Muscle of back (tissue), 13 donors: ENCODE measurements at places on chromosomes 16 and 17.

DNA sequence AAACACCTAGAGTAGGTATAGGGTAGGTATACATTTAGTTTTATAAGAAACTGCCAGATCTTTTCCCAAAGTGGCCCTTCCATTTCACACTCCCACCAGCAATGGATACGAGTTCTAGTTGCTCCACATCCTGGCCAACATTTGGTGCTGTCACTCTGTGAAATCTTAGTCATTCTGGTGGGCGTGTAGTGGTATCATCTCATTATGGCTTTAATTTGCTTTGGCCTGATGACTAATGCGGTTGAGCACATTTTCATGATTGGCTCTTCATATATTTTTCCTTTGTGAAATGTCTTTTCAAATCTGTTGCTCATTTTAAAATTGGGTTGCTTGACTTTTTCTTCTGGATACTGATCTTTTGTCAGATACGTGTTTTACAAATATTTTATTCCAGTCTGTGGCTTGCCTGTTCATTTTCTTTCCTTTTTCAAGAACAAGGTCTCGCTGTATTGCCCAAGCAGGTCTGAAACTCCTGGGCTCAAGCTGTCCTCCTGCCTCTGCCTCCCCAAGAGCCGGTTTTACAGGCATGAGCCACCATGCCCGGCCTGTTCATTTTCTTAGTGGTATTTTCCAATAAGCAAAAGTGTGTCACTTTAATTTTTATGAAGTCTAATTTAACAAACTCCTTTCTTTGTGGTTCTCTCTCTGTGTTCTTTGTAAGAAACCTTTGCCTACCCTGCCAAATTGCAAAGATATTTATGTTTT is 192.4 kb downstream of the SEC14L1 start:
- DNase-seq: peak; percentile 13

DNA sequence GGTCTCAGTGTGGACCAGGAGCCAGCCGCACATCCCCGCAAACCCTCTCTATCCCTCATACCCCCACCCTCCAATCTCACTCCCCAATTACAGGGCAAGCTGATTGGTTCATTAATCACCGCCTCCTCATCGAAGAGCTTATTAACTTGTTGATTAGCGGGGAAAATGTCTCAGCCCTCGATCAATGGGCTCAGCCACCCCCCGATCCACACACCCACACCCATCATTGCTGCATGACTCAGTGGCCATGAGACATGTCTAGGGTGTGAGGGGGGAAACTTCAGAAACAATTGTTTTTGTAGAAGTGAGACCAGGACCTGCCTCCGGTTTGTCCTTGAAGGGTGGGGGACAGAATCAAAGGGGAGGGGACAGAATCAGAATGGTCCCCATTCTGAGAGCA is 2.5 kb upstream of the PYY start:
- DNase-seq: no peak

DNA sequence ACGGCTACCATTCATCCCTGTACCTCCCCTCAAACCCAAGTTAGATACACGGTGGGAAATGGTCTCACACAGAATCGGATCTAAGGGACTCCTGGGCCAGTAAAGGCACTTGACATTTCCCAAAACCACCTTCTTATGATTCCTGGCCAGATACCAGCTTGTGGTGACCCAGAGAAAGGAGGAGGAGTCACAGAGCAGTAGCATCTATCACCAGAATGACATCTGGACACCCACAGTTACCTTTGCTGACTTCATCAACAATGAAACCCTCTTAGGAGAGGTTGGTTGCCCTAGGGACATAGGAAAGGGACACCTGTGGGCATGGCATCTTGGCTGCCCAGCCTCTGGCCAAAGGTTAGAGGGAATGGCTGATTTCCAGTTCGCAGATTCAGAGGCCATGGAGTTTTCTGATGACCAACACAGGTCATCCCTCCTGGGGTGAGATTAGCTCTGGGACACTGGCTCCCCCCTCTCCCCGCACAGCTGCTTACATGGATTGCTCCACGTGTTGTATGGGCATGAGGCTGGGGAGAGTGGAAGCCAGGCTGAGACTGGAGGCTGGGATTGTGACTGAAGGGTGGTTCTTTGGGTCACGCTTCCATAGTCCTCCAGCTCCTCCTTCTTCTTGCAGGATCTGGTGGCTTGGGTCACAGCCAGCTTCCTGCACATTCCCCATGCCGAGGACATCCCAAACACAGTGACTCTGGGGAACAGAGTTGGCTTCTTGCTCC is 1.4 kb upstream of the AOC3 start:
- no peak for DNase-seq

- DNase-seq: peak; percentile 96
Measured at GRCh38 chr17:5500589-5501391, 14.4 kb downstream of the MIS12 start.

- peak; percentile 79 for DNase-seq
Measured at GRCh38 chr17:66494023-66494803, 191.8 kb downstream of the PRKCA start.

GRCh38 chr16:425082-425718 is at the start of gene RAB11FIP3:
Gene RAB11FIP3, plus strand, starts transcription at chr16:425649. Its CDS starts 358 bp downstream, at chr16:426007.
- DNase-seq: peak; percentile 96

DNA sequence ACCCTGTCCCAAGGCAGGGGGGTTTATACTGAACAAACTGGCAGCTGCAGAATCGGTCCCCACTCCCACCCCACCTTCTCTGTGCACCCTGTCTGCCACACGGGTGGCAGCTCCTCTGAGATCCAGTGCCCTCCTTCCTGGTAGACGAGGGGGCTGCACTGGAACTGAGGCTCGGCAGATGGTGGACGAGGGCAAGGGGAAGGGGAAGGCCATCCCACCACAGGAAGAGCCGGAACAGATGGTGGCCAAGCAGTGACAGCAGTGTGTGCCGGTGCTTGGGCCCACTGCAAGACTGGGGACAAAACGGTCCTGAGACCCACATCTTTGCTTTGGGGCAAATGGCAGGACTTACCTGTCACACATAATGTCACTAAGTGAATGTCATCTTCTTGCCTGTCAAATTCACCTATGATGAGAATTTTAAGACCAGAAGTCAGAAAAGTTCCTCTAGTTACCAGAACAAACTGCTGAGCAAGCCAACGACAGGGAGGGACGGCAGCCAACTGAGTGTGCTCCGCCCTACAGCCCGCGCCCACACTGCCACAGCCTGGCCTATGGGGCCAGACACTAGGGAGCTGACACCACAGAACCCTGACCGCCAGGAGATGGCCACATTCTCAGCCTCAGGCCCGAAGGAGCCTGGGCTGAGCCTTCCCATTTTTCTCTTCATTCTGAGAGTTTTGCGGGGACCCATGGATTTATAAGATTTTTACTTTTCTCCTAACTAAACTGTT is 14.4 kb downstream of the NTAN1 start:
- peak; percentile 55 for DNase-seq

DNA sequence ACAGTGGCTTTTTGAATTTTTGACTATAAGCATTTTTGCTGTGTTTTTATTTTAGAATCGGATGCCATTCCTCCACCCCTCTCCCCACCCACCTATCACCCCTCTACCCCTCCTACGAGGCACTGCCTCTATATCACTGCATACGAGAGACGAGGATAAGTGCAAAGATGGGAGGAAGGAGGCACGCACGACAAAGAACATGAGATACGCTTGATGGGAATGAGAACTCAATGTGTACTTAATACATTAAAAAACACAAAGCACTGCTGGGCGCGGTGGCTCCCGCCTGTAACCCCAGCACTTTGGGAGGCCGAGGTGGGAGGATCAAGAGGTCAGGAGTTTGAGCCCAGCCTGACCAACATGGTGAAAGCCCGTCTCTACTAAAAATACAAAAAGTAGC is 8.8 kb upstream of the USP43 start:
- no peak for DNase-seq

- no peak for DNase-seq
Measured at GRCh38 chr16:79006765-79007164, 593.8 kb downstream of the MAF start.

DNA sequence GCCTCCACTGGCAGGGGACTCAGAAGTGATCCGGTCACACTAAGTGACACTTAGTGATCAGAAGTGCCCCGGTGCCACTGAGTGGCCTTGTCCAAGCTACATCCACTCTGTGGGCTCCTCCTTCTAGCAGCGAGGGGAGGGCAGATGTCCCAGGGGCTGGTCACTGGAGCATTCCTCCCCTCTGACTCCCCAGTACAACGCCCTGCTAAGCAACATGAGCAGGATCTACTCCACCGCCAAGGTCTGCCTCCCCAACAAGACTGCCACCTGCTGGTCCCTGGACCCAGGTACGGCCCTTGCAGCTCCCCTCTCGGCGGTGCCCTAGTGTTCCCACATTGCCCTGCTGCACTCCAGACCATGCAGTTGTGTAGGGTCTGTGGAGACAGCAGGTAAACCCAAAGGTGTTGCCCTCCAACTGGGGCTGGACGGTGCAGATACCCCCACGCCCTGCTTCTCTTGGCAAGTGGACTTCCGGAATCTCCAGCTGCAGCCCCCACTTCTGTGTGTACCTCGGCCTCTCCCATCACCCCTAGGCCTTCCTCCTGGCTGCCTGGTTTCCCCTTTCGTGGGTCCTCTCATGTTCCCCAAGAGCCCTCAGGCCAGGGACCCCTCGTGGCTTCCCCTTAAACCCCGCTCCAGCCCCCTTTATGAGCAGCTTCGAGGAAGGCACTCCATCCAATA is 2.1 kb downstream of the ACE start:
- DNase-seq: peak; percentile 79

DNA sequence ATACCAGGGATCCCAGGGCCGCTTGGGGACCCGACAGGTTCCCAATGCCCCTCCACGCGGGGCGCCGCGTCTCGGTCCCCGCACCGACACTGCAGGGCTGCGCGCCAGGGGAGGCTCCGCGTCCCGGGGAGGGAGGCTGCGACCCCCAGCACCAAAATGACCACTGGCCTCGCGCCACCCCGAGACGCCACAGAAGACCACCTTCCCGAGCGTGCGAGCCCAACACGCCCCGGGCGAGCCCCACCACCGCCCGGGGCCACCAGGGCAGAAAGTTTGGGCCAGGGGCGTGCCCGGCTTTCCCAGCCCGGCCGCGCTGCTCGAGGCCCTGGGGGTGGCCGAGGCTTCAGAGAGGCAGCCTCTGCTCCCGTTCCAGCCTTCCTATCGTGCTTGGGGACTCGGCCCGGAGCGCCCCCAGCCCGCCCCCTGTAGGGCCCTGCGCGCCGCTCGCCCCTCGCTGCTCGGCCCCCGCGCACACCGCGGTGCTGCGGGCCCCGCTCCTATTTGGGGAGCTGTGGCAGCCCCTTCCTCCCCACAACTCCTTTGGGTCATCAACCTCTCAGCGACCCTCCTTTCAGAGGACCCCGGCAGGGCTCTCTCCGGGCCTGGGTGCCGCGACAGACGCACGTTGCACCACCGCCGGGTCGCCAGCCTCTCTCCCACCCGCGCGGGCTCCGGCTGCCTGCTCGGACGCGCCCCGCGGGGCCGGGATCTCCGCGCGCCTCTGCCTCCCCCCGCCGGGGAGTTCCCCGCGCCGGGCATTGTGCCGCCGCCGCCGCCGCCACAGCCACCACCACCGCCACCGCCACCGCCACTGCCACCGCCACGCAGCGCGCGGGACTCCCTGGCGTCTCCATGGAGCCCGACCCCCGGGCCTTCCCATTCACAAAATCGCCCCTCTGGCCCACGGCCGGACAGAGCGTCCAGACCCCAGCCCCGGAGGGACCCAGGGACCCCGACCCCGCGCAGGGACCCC is 892 bp downstream of the RBFOX3 start:
- no peak for DNase-seq

DNA sequence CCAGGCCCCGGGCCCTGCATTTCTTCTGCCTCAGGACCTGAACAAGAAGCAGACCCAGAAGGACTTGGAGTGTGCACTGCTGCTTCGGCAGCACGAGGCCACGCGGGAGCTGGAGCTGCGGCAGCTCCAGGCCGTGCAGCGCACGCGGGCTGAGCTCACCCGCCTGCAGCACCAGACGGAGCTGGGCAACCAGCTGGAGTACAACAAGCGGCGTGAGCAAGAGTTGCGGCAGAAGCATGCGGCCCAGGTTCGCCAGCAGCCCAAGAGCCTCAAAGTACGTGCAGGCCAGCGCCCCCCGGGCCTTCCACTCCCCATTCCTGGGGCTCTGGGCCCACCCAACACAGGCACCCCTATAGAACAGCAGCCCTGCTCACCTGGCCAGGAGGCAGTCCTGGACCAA is 9.2 kb downstream of the HIRIP3 start:
- no peak for DNase-seq

DNA sequence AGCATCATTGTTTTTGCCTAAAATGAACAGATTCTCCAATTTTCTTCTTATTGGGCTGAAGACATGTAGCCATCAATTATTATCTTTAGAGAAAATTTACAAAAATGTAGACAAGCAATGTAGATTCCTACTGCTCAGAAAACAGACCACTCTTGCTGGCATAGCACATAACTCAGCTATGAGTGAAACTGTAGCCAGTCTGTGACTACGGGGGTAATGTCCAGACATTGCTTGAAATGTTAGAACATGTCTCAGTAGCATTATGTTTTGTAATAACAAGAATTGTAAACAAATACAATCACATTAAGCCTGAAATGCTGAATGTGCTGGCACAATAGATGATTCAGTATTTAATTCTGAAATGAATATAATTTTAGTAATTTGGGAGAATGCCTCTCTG is 265.7 kb upstream of the KCNJ16 start:
- DNase-seq: no peak

GRCh38 chr16:84940670-84941551 is 70.4 kb downstream of the ZDHHC7 start:
- DNase-seq: peak; percentile 85

GRCh38 chr16:85413691-85414663 is 199.1 kb upstream of the GSE1 start:
- DNase-seq: no peak

- DNase-seq: no peak
Measured at GRCh38 chr16:14635395-14636165, 2.8 kb downstream of the BFAR start.

DNA sequence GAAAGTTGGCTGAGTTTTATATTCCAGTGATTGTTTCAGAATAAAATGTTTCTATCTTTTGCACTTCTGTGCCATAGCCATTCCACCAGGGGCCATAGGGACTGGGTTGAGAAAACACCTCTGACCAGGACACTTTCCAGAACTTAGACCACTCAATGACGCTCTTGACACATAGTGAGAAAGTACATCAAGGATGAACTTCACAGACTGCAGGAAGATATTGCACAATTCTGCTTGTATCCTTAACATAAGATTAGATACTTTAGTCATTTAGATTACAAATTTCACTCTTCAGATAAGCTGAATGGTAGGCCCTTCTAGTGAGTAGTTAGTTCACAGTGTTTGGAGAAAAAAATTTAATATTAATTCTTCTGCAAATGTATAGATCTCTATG is 13.0 kb upstream of the MPHOSPH6 start:
- no peak for DNase-seq

DNA sequence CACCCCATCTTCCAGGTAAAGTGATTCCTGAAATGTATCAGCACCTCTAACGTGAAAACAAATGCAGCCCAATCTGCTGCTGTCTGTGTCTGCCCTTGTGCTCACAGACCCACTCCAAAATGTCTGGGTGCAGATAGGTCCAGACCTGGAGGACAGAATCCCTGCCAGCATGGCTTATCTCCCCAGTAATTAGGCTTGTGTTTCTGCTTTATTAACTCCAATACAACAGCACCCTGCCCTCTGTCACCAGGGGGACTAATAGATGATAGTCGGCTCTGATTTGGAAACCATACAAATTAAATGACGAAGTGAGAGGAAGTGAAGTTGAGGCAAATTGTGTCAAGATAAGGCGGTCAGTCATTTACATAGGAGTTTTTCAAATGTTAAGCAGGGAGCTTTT is 608.3 kb upstream of the SALL1 start:
- no peak for DNase-seq

GRCh38 chr17:75737133-75737962 is 16.1 kb downstream of the ITGB4 start:
- no peak for DNase-seq
